AG04449 (cell line): ENCODE measurements at places on chromosomes 6 and 20.

DNA sequence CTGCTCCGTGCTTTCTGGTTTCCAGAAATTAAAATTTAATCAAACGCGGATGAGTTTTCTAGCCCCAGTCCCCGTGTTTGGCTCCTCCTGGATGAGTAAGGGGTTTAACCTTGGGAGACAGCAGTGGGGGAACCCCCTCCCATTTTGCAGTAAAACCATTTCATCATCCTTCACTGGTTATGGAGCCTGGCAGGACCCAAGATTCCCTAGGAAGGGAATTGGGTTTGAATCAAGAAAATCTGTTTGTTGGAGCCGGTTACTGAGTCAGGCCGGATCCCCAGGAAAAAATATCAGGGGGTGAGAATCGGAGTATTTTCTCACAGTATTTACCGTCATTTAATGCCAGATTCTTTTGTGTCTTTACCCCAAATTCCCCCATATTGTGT, 754 bp downstream of the YWHAB start:
- no peak for DNase-seq

GRCh38 chr6:13787137-13787536, 27.2 kb downstream of the MCUR1 start:
- no peak for DNase-seq

- DNase-seq = no peak
Measured at GRCh38 chr6:37653933-37654565, 43.6 kb downstream of the MDGA1 start.

DNA sequence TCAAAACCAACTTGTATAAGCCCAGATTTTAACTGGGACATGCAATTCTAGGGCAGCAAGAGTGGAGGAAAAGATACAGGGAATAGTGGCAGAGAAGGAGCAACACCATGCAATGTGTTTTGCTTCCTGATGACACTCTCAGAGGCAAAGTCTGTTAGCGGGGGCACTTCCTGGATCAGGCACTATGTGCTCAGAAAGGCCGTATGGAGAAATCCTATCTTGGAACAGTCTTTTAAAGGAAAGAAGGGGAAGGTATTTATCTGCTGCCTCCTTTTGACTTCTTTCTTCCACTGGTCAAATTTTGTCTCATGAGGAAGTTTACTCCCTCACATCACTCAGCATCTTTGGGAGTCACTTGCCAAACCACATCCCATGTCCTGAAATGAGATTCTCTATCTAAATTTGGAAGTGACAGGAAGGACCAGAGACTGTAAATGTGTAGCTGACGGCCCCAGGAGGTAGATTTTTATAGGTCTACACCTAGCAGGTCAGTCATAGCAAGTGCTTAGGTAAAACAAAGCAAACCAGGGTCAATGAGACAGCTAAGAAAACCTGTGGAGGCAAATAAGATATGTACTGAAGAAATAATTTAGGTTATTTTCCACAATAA, 91.7 kb upstream of the ELOVL5 start:
- DNase-seq = no peak

DNA sequence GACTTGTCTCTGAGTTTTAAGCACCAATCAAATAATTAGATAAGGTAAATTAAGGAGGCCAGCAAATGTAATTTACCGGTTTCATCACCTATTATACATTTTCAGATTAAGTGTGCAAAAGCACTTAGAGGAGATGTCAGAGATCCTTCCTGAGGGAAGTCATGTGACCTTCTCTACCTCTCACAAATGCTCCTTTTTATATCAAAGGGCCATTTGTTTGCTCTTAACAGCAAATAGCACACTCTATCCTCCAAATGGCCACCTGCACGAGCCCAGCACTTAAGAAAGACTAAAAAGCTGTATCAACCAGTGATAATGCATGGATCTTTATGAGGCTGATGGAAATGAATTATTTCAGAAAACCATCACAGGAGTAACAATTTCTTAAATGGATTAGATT, 149.4 kb downstream of the ELOVL4 start:
- DNase-seq = no peak

DNA sequence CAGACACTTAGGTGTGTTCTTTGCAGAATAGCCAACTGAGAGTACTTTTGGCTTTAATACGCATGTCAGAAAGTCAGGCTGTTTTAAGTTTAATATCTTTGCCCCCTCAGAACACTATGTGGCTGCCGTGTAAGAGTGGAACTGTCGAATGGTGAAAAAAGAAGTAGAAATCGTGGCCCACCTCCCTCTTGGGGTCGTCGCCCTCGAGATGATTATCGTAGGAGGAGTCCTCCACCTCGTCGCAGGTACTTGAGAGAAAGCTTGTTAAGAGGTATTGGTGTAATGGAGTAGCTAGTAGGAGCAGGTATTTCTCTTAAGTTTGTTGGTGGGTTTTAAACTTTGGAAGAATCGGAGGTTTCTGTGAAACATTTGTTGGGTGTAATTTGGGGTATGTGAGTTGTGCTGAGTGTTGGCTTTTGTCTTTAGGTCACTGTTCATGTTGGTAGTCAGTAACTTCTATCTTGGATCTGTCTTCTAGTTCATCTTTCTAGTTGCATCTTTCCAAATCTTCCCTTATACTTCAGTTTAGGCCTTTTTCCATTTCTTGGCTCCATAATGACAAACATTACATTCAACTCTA, 4.7 kb downstream of the SRSF3 start:
- DNase-seq = no peak

- DNase-seq = no peak
Measured at GRCh38 chr6:26164120-26164505, 76.9 kb downstream of the HFE start.

- DNase-seq = no peak
Measured at GRCh38 chr20:63435552-63435951, 36.9 kb downstream of the KCNQ2 start.

- no peak for DNase-seq
Measured at GRCh38 chr6:163250116-163250515, 164.4 kb upstream of the QKI start.

GRCh38 chr20:4896119-4896702, 105.1 kb downstream of the SLC23A2 start:
- DNase-seq = no peak

DNA sequence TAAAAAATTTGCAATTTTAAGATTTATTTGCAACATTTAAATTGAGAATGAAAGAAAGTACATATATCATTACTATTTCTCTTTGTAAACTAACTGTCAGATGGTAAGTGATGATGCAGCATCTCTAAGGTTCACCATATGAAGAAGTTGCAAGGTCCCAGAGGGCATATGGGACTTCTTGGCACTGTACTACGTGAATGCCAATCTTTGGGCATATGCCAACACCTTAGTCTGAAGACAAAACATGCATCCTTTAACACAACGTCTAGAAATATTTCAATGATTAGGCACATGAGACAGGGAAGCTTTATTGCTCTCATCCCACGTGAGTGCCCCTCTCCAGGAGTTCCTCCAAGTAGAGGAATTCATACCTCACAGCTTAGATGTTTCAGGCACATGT, 66.8 kb downstream of the CDK19 start:
- no peak for DNase-seq

- no peak for DNase-seq
Measured at GRCh38 chr20:38671186-38671585, 53.1 kb upstream of the SLC32A1 start.

DNA sequence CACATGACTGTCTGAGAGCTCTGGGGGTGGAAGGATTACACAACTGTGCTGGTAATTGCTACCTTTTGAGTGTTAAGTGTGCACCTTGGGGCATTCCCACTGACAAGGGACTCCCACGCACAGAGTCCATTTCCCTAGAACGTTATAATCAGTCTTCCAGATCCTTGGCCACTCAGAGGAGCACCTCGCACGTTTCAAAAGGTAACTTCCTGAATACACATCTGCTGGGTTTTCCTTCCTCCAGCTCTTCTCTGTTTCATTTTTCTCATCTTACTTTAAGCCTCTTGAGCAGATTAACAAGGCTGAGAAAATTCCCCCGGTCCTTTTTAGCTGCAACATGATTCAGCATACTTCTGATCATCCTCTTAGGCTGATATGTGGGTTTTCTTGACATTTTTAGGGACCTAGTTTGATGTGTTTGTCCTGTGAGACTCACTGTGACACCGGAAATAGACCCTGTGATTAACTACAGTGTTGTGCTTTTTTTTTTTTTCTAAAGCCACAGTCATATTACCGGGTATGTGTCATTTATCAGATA, 98.4 kb upstream of the DUSP22 start:
- DNase-seq = no peak

DNA sequence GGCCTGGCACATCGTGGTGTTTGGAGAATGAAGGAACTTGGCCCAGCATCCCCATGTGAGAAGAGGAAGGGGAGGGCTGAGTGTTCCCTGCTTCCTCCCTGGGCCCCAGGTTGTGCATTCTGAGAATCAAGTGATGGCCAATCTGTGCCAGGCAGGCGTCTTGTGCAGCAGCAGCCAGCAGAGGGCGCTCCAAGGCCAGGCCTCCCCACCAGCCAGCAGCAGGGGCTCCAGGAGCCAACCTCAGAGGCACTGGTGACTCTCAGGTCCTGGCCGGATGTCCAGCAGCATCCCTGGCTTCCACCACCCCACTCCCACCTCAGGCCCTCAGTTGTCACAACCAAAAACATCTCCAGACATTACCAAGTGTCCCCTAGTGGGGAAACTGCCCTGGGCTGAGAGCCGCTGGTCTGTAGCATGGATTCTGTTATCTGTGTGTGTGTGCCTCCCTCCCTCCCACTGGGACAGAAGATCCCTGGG, 192.0 kb downstream of the PREX1 start:
- DNase-seq = no peak

DNA sequence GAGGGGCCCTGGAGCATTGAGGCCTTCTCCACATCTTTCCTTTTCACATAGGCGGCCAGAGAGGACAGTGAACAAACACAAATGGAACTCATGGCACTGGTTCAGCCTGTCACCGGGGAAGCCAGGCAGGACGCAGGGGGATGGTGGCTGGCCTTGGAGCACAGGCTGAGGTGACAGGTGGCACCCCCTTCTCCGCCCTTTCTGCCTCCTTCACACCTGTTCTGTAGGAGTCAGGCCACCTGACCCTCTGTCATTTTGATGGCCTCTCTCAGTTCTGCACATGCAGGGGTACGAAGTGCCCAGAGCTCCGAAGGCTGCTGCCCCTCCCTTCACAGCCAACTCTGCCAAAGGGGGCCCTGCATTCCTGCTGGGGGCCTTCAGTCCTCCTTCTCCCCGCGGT, 60.8 kb downstream of the CD40 start:
- DNase-seq = no peak

DNA sequence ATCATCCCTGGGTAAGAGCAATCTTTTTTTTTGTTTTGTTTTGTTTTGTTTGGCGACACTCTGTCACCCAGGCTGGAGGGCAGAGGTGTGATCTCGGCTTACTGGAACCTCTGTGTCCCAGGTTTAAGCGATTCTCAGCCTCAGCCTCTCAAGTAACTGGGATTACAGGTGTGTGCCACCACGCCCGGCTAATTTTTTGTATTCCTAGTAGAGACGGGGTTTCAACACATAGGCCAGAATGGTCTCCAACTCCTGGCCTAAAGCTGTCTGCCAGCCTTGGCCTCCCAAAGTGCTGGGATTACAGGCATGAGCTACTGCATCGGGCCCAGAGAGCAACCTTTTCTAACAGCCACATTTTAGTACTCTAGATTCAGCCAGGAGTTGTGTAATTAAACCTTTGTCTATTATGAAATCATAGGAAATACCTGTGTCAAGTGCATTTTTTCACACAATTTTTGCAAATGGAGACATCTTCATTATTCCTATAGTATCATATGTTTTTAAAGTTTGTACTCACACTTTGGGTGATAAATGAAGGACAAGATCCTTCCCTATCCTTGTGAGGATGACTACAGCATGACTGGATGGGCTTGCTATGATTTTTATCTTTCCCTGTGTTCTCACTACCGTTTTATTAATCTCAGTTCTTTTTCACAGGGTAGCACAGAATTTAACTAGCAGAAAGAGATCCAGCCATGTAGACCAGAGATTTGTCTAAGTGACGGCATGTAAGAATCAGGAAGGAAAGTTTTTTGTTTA, 82.6 kb downstream of the OR2B2 start:
- DNase-seq = no peak

GRCh38 chr20:14412065-14412681, 74.8 kb upstream of the FLRT3 start:
- no peak for DNase-seq

DNA sequence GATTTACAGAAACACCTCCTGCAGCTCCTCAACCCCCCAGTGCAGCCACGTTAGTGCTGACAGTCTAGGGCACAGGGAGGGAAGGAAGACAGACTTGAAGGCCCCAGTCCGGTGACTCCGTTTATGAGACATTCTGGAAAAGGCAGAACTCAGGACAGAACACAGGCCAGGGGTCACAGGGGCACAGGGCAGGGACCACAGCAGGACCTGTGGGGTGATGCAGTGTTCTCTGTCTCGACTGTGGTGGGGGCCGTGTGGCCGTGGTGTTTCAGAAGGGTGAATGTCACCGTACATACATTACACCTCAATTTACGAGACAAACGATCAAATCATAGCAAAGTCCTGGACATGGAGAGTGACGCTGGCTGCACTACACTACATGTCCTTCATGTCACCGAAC, 11.3 kb downstream of the BHLHE23 start:
- no peak for DNase-seq

DNA sequence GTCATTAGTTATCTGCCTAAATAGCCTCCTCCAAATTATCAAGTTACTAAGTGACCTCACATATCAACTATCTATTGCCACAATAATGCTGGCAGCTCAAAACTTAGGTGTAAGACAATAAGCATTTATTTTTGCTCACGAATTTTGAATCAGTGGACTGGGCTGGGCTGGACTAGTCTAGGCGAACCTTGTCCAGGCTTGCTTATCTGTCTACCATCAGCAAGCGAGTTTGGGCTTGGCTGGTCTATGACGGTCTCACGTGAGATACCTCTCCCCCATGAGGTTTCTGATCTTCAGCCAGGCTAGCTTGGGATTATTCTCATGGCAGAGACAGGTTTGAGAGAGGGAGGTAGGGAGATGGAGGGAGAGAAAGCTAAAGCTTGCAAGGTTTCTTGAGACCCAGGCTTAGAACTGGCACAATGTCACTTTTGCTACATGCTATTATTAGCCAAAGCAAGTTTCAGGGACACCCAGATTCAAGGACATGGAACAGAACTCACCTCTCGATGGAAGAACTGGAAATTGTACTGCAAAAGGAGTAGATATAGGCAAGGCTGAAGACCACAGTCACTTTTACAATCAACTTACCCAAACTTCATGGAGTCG, 80.9 kb downstream of the WASF1 start:
- no peak for DNase-seq

DNA sequence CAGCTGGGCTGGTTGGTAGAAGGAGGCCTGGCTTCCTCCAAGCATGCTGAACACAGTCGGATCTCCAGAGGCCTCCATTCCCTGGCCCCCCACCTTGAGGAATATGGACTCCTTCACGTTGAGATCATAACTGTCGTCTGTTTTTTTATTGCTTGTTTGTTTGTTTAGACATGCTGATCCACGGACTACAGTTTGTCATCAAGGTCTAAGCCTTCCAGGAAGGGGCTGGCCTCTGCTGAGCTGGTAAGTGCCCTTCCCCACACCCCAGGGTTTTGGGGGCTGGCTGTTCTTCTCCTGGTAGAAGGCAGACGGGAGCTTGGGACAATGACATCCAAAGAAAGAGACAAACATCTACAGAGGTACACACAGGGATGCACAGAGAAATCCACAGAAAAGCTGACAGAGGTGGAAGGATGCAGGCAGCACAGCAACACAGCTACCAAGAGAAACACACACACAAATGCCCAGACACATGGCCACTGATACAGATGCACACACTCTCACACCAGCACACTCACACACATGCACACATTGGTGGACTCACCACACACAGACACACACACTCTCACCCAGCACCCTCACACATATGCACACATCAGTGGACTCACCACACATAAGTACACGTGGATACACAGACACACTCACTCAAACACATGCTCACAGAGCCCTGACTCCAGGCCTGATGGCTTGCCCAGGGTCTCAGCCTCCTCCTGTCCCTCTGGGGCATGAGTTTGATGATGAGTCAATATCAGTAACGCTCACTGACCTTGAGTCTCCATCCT, 6.7 kb downstream of the BPIFA1 start:
- no peak for DNase-seq
